ENCODE measurements at places on chromosomes 5 and 9.

- H3K27me3 ChIP-seq, result peaks cover 25% of the 10 kb centered on the region
- H3K4me1 ChIP-seq, result no peaks in the 10 kb centered on the region
- H3K4me3 ChIP-seq, result no peak overlapping the region
- H3K36me3 ChIP-seq, result no peaks in the 10 kb centered on the region
Measured at GRCh38 chr5:32526810-32527209, 58.5 kb upstream of the SUB1 start.

GRCh38 chr5:153491038-153491744 is 721 bp downstream of the GRIA1 start:
- H3K36me3 ChIP-seq, result no peaks in the 10 kb centered on the region
- no peaks in the 10 kb centered on the region for H3K27me3 ChIP-seq
- no peak overlapping the region for H3K4me3 ChIP-seq
- no peaks in the 10 kb centered on the region for H3K4me1 ChIP-seq
- no peak overlapping the region for H3K27ac ChIP-seq
- DNase-seq, result no peak

- 0 out of 3 replicates have a peak, but pooled peaks cover 2% of the 10 kb centered on the region for H3K4me1 ChIP-seq
- H3K27me3 ChIP-seq, result peaks cover 13% of the 10 kb centered on the region
Measured at GRCh38 chr5:7814816-7815215, 36.1 kb downstream of the CFAP90 start.

DNA sequence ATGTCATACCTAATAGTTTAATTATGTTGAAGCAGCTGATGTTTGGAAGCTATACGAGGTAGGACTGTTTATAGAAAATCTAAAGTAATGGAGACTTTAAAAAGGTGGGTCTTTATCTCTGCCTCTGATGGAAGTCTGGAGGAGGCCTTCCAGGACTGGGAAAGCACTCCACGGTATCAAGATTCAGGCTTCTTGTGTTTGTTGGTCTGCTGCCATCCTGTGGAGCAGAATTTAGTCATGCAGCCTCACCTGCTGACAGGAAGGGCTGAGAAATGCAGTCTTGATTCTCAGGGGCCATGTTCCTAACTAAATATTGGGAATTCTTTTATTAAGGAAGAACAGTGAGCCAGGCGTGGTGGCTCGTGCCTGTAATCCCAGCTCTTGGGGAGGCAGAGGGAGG is 15.9 kb downstream of the SPDL1 start:
- H3K27me3 ChIP-seq, result no peaks in the 10 kb centered on the region
- no peak for DNase-seq
- peaks cover 89% of the 10 kb centered on the region for H3K36me3 ChIP-seq
- H3K4me1 ChIP-seq, result no peaks in the 10 kb centered on the region
- H3K27ac ChIP-seq, result no peak overlapping the region

- DNase-seq, result no peak
- no peak overlapping the region for H3K4me3 ChIP-seq
- H3K36me3 ChIP-seq, result no peaks in the 10 kb centered on the region
- H3K4me1 ChIP-seq, result no peaks in the 10 kb centered on the region
- no peaks in the 10 kb centered on the region for H3K27me3 ChIP-seq
Measured at GRCh38 chr9:114813717-114814418, 8.0 kb upstream of the TNFSF15 start.
